ENCODE measurements at places on chromosomes 1 and 21.
A peak's percentile ranks its signal among the peaks of the same experiment; 100 is the strongest.

DNA sequence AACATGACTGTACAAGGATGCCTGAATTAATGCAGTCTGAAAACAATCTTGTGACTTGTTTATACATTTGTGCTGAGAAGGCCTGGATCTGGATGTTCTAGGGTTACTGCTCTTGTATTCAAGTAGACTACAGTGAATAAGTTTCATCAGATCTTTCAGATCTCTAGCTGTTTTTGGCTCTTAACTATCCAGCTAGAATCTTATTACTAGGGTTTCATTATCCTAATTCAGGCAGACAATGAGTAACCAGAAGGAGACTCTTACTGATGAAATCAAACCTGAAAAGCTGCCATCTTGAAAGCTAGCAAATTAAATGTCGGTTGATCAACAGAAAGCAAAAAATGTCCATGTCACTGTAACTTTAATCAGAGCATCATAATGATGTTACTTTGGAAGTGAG is 112.5 kb upstream of the KCNK2 start:
- no peak for DNase-seq

DNA sequence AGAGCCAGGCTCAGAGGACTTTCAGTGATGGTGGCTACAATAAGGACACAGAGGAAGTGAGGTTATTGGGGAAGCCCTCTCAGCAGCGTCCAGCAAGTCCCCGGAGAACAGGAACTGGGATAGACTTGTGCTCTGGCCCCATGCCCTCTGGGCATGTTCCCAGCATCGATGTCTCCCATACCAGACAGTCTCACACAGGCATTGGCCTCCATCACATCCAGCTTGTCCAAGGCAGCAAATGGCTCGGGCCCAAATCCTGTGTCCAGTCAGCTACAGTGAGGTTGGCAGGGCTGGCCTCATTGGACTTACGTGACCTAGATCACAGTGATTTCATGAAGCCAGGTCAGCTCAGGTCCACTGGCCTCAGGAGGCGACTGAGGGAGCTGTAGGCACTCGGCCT is 19.6 kb upstream of the TMEM54 start:
- DNase-seq: no peak

- no peak for DNase-seq
Observed at GRCh38 chr1:112457241-112457640, 51.5 kb upstream of the WNT2B start.

- DNase-seq: no peak
Observed at GRCh38 chr1:208449951-208450350, 205.8 kb upstream of the PLXNA2 start.

GRCh38 chr21:14273736-14274538 is 58.0 kb downstream of the RBM11 start:
- DNase-seq: no peak

- DNase-seq: no peak
Observed at GRCh38 chr1:156495401-156496140, 5.0 kb downstream of the MEF2D start.

GRCh38 chr1:154157520-154158306 is 2.8 kb upstream of the NUP210L start:
- DNase-seq: peak; percentile 64

- DNase-seq: no peak
Observed at GRCh38 chr1:31036749-31037500, 28.6 kb downstream of the PUM1 start.

DNA sequence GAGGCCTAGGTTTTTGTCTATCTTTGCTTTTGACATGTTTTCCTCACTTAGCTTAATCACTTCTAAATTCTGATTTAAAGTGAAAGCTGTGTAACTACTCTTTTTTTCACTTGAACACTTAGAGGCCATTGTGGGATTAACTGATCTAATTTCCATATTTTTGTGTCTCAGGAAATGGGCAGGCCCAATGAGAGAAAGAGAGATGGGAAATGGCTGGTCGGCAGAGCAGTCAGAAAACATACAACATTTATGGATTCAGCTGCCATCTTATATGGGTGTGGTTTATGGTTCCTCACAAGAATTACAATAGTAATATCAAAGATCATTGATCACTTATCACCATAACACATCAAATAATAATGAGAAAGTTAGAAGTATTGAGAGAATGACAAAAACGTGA is 320.8 kb downstream of the PTPRC start:
- no peak for DNase-seq

- no peak for DNase-seq
Observed at GRCh38 chr1:60621368-60621851, 461.0 kb upstream of the NFIA start.

- DNase-seq: no peak
Observed at GRCh38 chr21:14353726-14354125, 29.2 kb downstream of the HSPA13 start.
